DMS79 treated with DMSO at 0.1 percent for 48 hours (cell line): ENCODE measurements at places on chromosomes 3 and 15.

GRCh38 chr15:77243135-77243534, 172.2 kb upstream of the TSPAN3 start:
- DNase-seq = no peak

GRCh38 chr15:64574301-64575017, 114.1 kb downstream of the ZNF609 start:
- DNase-seq = no peak

DNA sequence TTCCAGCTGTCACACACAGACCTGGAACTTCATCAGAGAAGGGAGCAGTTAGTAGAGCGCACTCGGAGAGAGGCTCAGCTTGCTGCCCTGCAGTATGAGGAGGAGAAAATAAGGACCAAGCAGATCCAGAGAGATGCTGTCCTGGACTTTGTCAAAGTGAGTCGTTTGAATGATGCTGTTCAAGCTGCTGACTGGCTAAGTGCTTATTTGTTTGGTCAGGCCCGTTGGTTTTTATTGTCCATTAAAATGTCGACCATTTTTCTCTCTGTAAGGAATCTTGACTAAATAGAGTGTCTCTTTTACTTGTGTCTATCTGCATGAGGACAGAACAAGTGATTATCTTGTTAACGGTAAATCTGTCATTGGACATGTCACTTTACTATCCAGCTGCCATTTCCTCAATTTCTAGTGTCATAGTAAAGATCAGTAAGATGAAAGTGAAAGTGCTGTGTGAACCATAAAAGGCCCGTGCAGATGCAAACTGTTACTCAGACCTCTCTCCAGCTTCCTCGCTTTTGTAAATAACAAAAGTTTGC, 56.9 kb downstream of the LRCH3 start:
- DNase-seq = peak; percentile 81

GRCh38 chr3:175267121-175267531, 408.0 kb downstream of the NAALADL2 start:
- DNase-seq = no peak

GRCh38 chr15:72368899-72369298, 6.9 kb downstream of the HEXA start:
- DNase-seq = no peak

DNA sequence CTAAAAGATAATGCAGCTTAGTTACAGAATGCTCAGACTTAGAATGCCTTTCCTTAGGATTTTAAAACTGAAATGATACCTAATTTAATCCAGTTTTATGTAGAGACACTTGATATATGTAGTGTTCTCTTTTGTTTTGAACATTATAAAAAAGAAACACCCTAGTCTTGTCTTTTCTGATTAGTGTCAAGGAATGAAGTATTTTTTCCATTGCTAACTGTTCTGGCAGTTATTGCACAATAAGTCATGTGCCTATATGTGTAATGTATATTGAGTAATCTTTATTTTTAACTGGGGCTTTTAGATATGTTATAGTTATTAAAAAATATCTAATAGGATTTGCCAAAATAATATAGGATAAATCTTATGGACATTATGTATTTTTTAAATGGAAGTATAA, 4.5 kb downstream of the ARL8B start:
- DNase-seq = no peak

GRCh38 chr15:67093504-67093862, 28.1 kb downstream of the SMAD3 start:
- DNase-seq = no peak

DNA sequence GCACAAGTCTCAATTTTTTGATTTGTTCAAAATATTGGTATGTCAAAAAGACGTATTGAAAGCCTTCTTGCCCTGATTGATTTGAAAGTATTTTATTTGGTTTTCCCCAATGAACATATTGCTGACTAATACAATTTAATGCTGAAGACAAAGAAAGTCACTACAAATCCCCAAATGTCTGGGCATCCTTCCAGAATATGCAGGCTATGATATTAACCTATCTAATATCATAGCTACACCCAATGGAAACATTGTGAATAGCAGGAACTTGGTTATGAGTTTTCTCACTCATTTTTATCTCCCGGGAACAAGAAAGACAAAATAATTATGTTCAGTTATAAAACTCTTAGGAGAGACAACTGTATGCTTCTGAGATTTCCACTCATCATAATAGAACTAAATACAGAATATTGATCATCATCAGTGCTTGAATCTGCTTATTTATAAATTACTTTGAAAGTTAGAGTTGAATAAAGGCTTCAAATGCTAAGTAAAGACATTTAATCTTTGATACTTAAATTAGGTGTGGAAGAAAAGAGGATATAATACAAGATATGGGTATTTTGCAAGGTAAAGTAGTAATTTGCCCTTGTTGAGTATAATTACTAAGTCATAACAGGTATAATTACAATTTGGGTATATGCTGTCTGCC, 483.9 kb downstream of the RBMS3 start:
- no peak for DNase-seq

DNA sequence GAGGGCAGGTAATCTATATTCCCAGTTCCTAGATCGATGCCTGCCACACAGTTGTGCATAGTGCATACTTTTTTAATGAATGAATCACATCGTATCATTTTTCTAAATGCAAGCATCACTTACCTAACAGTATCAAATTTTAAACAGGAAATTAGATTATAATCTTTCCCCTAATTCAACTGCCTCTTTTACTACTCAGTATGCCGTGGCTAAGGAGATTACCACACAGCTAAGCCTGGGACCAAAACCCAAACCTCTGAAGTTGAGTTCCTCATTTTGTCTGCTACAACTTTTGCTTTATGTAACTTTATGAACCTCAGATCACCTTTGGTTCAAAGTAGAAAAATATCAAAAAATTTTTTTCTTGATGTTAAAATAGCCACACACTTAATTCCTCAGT, 53.2 kb upstream of the FNDC3B start:
- no peak for DNase-seq

DNA sequence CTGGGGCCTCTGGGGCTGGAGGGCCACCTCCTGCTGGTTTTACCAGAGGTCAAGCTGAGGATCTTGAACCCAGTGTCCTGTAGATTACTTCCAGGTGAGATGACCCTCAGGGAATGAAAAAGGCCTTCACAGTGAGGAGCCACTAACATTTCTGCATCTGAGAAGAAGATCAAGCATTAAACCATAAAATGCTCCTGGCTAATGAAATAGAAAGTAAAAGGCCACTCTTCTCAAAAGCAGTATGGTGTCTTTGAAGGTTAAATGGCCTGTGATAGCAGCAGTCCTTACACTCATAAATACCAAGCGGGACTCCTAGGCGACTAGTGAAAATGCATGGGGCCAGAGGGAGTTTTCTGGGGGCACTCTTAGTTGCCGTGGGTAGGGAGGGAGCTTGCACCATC, 47.0 kb upstream of the RGMA start:
- DNase-seq = no peak

- DNase-seq = no peak
These were observed 19.9 kb downstream of the INO80 start for GRCh38 chr15:41096178-41096577.

DNA sequence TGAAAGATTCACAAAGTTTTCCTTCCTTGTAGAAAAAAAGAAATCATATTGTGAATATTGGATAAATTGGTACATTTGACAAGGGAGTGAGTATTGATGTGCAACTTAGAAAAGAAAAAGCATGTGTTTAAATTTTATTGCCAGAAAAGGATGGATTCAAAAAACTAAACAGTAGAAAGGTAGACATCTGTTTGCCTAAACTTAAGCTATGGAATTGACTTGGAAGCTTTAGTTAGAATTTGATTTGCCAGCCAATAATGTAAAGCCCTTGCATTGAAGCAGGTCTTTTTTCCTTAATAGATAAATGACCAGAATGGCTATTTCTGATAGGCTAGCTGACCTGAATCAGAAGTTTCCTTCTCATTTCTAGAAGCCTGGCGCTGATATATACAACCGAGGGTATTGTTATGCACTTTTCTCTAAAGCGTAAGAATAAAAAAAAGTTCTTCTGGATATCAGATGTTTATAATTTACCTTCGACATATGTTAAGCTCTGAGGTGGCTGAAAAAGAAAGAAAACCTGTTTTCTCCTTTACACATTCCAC, 4.2 kb downstream of the RARB start:
- no peak for DNase-seq

DNA sequence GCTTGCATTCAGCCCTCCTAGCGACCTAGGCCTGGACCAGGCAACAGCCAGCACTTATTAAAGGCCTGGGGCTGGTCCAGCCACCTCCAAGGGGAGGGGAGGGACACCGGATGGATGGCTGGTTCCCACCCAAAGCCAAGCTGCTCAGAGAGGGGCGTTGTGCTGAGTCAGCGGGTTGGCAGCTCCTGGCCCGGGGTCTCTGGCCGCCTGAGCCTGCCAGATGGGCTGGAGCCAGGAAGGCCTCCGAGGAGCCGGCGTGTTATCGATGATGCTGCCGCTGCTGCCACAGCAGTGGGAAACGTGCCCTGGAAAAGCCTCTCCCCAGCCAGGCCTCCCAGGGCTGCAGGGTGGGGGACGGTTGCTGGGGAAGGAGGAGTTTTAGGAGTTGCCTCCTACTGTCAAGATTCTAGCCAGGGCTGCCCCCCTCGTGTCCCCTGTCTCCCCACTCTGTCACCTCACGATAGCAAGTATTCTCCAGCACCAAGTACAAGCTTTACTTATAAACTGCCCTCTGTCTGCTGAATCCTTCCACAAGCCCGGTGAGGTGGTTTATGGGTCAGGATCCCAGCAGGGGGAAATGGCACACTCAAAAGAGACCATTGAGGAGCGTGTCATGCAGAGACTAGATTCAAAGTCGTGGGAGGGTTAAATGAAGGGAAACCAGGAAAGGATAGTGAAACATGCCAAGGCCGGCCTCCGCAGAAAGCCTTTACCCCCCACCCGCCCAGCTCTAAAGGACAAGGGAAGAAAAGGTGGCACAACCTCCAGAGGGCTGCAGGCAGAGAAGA, 43.2 kb upstream of the TSEN2 start:
- no peak for DNase-seq

DNA sequence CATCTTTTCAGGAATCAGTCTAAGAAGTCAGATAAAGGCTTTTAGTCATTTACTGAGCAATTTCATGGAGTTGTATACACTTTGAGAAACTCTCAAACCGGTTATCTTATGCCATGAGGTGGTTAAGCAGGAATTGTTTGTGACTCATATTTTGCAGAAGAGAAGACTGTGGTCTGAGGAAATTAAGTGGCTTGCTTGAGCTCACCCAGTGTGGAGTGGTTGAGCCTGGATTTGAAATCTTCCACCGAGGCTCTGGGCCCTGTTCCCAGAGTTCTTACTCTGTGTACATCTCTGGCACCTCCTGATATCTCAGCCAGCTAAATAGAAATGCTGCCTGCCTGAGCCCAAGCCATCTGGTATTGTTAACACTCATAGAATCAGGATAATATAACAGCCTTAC, 37.8 kb upstream of the BCL6 start:
- no peak for DNase-seq

- DNase-seq = no peak
These were observed 84.2 kb upstream of the WNT5A start for GRCh38 chr3:55571216-55571813.

GRCh38 chr15:51195459-51195858, 100.8 kb upstream of the TNFAIP8L3 start:
- no peak for DNase-seq

DNA sequence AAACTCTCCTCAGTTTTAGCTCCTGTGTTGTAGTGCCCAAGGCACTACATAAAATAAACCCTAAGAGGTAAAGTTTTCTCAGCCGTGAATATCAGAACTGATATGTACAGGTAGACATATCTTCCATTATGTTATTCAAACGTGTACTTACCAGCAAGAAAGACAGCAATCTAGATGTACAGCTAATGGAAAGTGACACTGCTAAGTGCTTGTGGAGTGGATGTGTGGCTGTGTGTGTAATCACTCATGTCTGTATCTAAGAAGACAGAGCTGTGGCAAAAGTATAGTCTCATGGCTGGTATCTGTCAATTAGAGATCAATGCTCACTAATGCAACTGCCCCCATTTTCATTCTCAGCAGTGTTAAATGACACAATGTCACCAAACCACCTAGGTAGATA, 101.3 kb downstream of the FMN1 start:
- DNase-seq = no peak

DNA sequence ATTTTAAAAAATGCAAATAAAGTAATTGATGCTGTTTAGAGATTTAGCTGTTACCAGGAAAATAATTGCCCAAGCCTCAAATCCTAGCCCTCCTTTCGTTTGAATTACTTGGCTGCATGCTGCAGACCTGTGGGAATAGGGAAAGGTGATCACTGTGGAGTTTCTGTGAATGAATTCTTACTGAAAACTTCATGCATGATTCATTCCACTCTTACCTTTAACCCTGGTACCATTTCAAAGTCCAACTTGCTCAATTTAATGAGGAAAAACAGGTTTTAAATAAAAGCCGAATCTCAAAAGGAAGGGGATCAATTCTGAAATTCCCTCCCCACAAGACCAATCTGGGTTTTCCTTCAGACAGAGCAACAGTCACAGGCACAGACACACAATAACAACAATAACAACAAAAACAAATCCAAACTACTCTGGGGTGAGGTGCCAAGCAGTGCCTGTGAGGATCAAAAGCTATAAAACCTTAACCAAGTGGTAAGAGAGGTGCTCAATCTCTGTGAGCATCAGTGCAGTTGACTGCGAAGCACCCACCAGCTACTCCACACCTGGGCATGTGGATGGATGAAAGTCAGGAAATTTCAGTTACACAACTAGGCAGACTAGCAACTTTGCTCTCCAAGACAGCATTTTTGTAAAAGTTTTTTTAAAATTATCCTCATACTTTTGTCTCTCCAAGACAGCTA, 200.8 kb downstream of the CNTN3 start:
- no peak for DNase-seq

DNA sequence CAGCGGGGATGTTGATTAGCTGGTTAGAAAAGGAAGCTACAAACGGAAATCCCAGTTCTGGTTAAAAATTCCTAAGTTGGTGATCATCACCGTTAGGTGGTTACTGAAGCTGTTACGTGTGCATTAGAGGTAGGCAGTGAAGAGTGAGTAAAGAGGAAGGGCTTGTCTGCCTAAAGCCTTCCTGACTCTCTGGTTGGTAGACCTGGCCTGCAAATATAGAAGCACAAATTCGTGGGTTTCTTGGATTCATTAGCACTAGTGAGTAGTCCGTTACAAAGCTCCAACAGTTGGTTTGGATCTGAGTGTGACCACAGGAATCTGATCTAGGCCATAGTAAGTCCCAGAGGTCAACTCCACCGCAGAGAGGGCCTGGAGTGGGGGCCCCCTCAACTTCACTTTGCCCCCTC, 174.0 kb upstream of the TP63 start:
- no peak for DNase-seq

- DNase-seq = no peak
These were observed 7.8 kb downstream of the SCG5 start for GRCh38 chr15:32649342-32649741.

- DNase-seq = no peak
These were observed 29.0 kb downstream of the CCR3 start for GRCh38 chr3:46271209-46271745.
